ENCODE measurements at places on chromosomes 3 and 15.

DNA sequence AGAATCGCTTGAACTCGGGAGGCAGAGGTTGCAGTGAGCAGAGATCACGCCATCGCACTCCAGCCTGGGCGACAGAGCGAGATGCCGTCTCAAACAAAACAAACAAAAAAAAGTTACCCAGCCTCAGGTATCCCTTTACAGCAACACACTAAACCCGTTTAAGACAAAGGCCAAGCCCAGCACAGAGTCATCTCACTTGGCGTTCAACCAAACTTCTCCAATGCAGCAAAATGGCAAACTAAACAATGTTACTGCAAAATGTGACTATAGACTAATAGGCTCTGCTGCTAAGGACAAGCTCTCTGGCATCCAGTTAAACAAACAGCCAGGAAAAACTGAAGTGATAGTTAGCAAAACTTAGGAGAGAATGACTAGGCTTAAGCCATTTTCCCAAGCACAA, 6.4 kb upstream of the FAM219B start:
- DNase-seq: no peak

GRCh38 chr3:192371870-192372400, 355.4 kb downstream of the FGF12 start:
- no peak for DNase-seq

GRCh38 chr3:122873741-122874515, 79.1 kb downstream of the SLC49A4 start:
- DNase-seq: no peak

- no peak for DNase-seq
Observed at GRCh38 chr15:100809587-100809986, 70.0 kb upstream of the ALDH1A3 start.

DNA sequence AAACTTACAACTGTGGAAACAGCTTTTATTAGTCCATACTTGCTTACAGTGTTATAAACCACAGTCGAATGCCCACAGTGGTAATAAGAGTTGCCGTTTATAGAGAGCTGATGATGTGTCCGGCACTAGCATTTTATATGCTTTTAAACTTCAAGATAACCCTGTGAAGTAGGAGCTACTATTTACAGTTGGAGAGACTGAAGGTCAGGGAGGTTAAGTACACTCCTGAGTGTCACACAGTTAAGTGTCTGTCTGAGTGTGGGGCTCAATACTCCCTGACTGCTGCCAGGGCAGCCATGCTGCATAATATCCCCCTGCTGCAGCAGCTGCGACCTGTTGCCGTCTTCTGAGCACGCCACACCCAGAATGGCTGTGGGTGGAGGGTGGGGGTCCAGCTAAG, 89.9 kb upstream of the TNFAIP8L3 start:
- no peak for DNase-seq

GRCh38 chr15:40823572-40824343, 4.8 kb downstream of the PPP1R14D start:
- DNase-seq: no peak

DNA sequence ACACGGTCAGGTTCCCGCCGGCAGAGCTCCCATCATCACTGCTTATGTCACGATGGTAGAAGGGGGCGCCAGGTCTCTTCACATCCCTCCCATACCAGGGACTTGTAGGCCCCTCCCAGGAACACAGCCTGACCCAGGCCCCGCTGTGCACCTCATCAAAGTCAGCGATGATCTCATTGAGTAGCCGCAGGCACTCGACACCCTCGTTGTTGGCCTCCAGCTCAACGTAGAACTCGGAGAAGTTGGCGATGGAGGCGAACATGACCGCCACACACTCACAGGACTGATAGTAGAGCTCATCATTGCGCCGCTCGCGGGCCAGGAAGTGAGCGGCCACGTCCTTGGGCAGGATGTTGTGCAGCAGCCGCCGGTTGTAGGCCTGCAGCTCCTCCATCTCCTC, 89.2 kb downstream of the SEC22A start:
- no peak for DNase-seq

- no peak for DNase-seq
Observed at GRCh38 chr3:179430277-179430870, 20.9 kb downstream of the GNB4 start.

DNA sequence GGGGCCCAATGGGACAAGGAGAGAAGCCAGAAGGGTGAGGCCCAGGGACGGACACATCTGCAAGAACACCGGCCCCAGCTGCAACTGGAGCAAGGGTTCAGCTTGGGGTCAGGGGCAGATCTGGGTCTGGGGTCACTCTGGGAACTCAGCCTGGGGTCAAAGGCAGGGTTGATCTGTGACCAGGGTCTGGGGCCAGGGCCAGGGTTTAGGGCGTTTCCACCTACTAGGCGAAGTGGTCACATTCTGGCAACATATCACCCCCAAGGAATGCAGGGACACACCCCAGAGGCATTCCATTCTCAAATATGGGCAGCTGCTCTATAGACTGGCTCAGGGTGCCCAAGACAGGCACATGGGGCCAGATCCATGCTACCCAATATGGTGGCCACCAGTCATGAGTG, 9.0 kb downstream of the UROC1 start:
- no peak for DNase-seq

- no peak for DNase-seq
Observed at GRCh38 chr3:126023390-126023789, 54.4 kb downstream of the ROPN1B start.

DNA sequence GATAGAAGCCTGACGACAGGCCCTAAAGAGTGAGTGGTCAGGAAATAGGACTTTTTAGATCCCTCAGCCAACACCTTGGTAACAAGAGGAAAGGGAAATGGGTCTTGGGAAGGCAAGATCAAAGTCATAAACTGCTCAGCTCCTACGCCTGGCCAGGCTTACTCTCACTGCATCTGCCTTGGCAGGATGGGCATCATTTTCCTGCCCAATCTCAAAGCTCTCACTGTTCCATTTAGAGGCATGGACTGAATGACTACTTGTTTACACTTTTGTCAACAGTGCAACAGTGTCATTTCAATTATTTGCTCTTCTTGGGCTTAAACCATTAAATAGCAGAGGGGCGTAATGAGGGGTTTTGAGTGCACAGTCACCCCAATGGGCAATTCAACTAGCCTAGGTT, 808.7 kb downstream of the GRM7 start:
- no peak for DNase-seq

- DNase-seq: no peak
Observed at GRCh38 chr15:91237445-91237844, 137.4 kb downstream of the SV2B start.

DNA sequence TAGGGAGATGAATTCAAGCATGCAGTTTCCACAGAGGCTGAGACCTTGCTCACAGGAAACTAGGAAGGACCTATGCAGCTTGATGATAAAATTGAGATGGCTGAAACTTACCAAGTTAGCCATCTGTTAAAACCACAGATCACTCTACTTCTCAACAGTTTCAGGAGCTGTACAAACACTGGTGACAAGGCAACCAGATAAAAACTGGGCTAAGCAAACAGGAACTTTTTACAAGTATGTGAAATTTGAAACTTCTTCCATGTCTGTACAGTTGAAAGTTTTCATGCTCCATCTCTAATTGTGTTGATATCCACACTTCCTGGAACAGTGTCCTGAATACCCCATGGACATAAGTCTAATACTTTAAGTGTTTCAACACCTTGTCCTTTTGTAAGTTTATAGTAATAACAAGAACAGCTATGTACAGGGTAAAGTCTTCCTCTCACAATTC, 78.2 kb downstream of the FAIM start:
- DNase-seq: no peak

- no peak for DNase-seq
Observed at GRCh38 chr3:45618081-45618509, 23.5 kb downstream of the LIMD1 start.

GRCh38 chr3:90015688-90016356, 908.4 kb downstream of the EPHA3 start:
- DNase-seq: no peak

- DNase-seq: no peak
Observed at GRCh38 chr3:141403576-141403975, 35.3 kb downstream of the ZBTB38 start.

DNA sequence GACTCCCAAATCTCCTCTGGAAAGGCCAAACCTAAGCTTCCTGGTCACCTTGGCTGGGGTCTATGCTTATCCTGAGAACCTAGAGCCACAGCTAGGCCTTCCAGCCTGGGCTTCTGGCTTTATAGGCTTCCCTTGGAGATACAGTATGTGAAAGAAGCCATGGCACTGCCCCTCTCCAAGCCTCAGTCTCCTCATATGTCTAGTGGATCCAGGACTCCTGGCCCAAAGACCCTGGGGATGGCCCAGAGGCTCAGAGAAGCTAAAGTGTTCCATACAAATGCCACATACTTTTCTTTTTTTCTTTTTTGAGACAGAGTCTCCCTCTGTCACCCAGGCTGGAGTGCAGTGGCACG, 8.6 kb downstream of the ACAA1 start:
- DNase-seq: no peak

DNA sequence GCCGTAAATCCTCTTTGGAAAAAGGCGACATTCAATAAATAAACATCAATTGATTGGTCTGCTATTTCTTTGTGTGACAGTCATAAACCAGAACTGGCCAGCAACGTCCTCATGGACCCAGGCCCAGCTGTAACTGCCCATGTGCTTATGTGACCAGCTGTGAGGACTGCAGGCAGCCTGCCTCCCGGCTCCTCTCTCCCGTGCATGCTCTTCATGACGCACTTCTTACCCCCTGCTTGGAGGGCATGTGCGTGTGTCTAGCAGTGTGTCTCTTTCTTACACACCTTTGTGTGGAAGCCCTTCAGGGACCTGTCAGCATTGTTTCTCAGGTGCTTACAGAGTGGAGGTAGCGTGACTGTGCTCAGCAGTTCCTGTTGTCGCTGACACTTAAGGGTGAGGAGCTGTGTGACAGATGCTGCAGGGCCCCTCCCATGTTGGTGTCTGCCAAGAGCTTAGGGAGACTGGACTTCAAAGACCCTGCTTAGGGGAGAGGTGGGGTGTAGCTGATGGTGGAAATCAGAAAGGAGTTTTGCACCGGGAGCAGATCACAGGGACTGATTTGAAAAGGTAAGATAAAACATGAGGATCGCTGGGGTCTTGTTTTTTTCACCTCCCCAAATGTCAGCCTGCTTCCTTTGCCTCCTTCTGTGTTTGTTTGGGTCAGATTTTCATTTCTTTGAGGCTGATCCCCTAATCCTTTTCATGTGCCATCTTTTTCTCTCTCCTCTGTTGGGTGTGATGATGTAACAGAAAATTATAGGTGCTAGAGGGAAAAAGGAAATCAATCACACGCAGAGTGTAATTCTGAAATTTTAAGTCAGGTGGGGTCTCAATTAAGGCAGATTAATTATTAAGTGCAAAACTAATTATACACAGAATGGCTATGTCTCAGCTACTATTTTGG, 2.1 kb downstream of the PODXL2 start:
- DNase-seq: no peak

- DNase-seq: no peak
Observed at GRCh38 chr15:58867926-58868325, 65.6 kb downstream of the SLTM start.

GRCh38 chr3:49121132-49121736, 611 bp upstream of the USP19 start:
- DNase-seq: no peak

GRCh38 chr15:81780966-81781365, 264.9 kb downstream of the MEX3B start:
- no peak for DNase-seq

GRCh38 chr3:124881976-124882697, 5.0 kb downstream of the ITGB5 start:
- no peak for DNase-seq

DNA sequence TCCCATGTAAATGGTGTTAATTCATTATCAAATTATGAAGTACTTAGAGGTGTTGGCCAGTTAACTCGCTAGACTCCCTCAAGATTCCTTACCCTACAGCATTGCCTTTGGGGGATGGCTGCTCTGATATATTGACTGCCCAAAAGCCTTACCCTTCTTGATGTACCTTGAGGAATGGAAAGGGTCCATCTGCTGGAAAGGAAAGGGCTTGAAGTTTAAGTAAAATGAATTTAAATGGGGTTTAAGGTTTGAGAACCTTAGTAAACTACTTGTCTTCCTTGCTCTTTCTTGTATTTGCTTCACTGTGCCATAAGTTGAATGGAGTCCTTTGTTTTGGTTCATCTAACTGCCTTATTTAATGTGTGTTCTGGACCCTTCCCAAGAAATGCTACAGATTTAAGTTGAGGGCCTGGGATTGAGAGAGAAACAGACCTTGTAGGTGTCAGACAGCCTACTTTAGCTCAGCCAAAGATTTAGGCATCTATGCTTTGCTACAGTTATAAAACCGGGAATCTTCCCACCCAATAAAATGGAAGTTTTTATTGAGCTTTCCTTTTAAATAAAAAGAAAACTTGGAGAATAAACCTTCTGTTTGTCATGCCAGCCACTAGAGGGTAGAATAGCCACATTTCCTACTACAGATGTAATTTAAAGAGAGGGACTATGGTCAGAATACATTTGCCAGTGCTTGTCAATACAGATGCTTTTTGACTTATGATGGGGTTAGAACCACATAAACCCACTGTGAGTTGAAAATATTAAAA, 25.3 kb downstream of the CMSS1 start:
- no peak for DNase-seq

DNA sequence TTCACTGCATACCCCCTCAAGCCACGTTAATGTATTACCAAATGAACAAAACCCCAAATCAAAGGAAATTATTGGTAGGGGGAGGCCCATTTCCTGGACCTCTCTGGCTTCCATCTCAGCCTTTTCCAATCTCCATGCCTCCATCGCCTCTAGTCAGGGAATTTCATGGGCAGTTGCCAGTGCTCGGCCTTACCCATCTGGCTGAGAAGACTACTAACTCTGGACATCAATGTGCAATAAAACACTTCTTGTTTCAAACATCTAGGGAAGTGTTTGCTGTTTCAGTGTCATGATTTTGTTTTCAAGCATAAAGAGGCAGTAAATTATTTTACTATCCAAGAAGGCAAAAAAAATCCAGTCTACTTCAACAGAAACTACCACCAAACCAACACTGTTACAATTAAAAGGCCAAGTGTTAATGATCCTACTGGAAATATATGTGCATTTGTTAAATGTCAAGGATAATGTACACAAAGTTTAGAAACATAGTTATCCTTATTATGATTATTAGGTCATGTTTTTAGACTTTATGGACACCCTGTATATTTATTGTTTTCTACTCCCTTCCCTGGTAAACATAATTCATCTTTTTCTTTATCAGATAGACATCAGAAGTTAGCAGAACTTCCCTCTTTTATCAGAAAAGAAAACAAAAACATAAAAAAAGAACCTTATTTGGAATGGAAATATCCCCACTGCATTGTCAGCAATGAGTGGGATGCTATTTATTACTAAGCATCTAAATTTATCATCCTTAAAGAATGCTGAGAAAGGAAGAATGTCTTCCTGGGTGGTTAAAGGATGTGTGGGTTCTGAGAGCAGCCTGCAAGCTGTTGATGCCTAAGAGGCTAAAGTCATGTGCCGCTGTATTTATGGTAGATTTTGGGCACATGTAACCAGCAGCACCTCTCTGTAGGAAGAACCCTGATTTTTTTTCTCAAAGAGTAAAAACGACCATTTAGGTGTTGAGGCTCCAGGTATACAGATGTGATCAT, 15.2 kb downstream of the LDHAL6B start:
- DNase-seq: no peak

- no peak for DNase-seq
Observed at GRCh38 chr3:191378142-191378812, 48.0 kb upstream of the UTS2B start.

All from hematopoietic multipotent progenitor cell treated with erythropoietin and hydrocortisone succinate and interleukin-3 and kit ligand, for 17 days (in vitro differentiated cells).